Dorsolateral prefrontal cortex (tissue), 122 donors: ENCODE measurements at places on chromosomes 1 and 21.

DNA sequence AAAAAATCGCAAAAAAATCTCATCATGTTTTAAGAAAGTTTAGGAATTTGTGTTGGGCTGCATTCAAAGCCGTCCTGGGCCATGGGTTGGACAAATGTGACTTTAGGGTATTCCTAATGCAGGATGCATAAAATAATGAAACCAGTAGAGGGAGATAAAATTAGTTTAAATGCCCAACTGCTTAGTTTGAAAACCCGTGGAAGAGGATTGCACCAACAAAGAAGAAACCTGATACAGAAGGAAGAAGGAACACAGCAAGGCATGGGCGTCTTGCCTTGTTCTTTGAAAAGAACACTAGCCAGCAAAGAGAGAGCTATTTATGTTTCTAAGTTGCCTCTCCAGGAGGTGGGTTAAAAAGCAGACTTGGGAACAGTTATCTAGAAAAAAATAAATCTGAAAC lies 37.9 kb downstream of the WDR3 start:
- no peak for DNase-seq

DNA sequence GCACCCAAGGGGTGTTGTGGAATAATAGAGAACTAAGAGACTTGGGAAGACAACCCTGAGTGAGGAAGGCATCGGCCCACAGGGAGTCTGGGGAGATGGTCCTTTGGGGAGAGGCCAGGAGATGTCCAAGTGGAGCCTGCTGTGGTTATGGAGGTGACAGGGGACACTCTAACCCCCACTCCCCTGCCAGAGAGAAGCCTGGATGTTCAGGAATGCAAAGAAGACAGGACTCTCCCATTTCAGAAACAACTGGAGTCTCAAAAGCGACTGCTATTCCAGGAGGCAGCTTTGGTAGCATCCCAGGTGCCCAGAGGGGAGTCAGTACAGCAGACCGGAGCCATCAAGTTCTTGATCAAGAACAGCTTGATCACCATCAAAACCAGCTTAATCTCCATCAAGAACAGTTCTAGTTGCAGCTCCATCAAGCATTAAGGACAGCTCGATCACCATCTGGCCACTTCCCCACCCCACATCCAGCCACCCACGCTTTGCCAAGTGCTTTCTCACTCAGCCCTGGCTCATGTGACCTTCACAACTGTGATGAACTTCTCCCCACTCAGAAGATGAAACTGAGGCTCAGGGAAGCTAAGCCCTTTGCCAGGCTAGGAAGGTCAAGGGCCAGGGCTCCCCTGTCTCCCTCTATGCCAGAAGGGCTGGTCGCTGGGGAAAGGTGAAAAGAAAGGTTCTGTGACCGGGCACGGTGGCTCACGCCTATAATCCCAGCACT lies 743 bp downstream of the CD52 start:
- DNase-seq, result peak; percentile 28

DNA sequence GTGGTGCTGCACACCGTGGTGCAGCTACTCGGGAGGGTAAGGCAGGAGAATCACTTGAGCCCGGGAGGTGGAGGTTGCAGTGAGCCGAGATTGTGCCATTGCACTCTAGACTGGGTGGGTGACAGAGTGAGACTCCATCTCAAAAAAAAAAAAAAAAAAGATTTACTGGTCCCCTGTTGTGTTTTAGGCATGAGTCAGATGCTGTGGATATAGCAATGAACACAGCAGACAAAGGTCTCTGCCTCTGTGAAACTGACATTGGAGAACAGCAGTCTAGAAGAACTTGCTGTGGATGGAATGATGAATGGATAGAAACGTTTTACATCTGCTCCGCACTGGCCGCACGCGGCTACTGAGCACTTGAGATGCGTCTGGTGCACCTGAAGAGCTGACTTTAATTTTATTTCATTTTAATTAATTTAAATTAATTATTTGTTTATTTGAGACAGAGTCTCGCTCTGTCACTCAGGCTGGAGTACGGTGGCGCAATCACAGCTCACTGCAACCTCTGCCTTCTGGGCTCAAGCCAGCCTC lies 24.5 kb upstream of the EPHA2 start:
- DNase-seq, result no peak

- no peak for DNase-seq
Observed at GRCh38 chr1:119829625-119830024, 18.4 kb upstream of the REG4 start.

DNA sequence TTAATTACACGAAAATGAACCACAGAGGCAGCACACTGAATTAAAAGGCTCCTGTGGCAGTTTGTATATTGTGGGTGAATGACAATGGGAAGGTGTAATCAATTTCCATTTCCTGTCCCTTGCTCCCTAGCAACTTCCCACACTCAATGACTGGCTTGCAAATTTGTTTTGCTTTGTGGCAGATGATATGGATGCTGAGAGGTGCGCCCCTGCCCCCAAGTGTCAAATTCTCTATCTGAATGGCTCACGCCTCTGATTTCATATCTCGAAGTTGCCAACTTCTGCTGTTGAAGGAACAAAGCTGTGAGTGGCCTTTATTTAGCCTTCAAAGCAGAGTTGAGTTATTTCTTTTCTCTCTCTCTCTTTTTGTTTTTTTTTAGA lies 86.0 kb downstream of the FOXD2 start:
- DNase-seq, result no peak

GRCh38 chr1:35575416-35575958 lies 2.4 kb downstream of the TFAP2E start:
- no peak for DNase-seq

GRCh38 chr1:170806961-170807360 lies 128.4 kb upstream of the MROH9 start:
- DNase-seq, result no peak
